ENCODE measurements at places on chromosomes 7 and 10.

DNA sequence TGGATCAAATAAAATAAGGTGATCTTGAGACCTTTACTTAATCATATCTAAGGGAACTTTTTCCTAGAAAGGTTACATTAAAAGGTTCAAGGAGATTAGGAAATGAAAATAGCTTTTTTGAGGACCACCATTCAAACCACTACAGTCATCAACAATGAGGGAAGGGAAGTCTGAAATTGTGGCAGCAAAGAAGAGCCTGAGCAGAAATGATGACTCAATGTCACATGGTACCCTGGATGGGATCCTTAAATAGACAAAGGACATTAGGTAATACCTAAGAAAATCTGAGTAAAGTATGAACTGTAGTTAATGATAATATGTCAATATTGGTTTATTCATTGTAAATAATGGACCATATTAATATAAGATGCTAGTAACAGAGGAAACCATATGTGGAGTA is 236.0 kb downstream of the SEMA3D start:
- peak; percentile 9 for DNase-seq

GRCh38 chr7:132656846-132657776 is 80.8 kb upstream of the PLXNA4 start:
- DNase-seq: peak; percentile 26

GRCh38 chr7:32200646-32201045 is 130.4 kb upstream of the PDE1C start:
- DNase-seq: no peak

DNA sequence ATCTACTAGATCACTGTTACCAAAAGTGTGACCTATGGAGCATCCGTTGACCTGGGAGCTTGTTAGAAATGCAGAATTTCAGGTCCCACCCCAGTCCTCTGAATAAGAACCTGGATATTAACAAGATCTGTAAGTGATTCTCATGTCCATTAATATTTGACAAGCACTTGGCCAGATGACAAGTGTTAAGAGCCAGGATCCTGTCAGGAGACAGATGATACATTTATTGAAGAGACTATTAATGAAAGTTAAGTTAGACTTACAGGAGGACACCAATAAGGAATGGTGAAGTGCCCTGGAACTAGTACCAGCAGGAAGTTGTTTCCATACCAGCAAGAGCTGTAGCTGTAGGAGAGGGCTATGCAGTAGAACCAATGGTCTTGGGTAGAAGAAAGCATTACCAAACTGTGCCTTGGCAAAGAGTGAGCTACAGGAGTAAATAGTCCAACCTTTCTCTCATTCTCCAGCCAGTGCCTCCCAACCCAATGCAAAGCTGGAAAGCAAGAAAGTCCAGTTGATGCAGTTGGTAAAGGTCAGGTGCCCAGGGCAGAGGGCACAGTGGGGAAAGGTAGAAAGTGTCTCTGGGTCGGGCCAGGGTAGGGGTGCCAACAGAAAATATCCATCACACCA is 35.3 kb upstream of the ADD3 start:
- no peak for DNase-seq

- no peak for DNase-seq
Observed at GRCh38 chr10:26311383-26311940, 94.9 kb downstream of the GAD2 start.

DNA sequence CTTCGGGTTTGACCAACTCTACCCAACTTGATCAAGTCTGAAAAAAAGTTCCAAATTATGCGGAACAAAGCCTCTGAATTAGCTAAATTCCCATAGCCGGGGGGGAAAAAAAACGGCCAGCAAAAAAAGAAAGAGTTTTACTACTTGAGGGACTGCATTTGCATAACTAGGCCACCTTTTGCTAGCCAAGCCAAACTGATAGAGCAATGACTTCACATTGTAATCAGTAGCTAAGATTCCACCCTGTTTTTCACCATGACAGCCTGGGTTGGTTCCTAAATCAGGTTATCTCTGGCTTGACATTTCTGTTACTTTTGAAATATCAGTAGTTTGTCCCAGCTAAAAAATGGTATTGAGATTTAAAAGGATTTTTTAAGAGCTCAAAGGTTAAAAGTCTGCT is 31.4 kb upstream of the CREB3L2 start:
- DNase-seq: no peak

DNA sequence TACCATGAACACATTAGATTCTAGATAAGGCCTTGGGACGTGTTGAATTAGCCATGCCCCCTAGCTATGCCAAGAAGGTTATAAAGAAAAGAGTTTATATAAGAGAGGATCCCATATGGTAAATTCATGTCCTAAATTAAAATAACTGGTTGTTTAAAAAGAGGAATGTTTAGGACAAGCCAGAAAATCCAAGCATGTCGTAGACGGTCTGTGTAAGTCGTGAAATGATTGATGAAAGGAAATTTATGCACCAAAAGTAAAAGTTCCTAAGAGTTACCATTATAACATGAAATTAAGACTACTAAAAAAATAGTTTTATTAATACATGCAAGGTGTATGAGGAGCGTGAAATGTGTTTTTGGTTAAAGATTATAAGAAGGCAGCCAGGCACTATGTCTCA is 624.9 kb downstream of the ARL4A start:
- DNase-seq: no peak

DNA sequence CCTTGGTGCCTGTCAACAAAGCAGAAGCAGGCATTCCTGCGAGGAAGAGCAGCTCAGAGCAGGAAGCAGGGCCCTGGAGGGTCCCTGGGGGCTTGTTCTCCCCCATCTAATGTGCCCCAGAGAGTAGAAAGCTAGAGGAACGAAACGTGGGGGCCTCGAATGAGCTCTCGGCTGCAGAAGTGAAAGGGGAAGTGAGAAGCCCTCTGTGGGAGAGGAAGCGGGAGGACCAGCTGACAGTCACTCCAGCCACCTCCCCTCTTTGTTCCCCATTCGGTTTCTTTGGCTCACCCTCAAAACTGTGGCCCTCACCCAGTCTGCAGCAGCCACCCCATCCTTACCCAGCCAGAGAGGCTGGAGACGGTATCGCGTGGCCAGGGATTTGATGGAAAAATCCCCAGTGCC is 25.0 kb downstream of the C10orf105 start:
- DNase-seq: no peak

- no peak for DNase-seq
Observed at GRCh38 chr10:113037218-113037617, 87.2 kb downstream of the TCF7L2 start.

DNA sequence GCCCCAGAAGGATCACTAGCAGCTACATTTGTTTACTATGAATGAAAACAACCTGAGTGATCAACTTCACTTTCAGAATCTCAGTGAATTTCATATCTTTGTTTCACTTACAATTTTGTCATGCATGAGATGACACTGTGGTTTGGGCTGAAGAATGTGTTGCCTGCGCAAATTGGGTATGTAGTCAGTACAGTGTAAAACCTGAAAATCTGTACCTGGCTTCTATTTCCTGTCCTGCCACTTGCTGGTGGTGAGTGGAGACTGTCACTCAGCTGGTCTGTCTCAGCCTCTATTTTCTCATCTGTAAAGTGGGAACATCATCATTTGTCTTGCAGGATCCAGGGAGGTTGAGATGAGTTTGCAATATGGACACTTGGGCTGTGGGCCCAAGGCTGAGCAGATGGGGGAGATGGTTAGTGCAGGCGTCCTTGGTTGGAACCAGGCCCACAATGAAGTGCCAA is 118.0 kb downstream of the WDFY4 start:
- no peak for DNase-seq

DNA sequence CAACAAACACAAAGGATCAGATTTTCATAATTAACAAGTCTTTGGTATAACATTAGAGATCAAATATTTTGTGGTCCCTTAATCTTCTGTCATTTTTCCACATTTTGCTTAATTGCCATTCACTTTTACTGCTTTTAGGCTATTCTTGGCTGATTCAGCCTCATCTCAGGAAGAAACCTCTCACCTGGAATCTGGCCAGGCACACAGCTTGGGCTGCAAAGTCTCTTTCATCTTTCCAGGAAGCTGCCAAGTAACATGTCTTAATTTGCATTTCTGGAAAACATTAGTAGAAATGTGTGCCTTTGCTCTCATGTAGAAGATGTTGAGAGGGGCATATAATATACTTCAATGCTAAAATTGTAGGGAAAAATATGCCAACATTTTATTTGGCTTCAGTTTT is 174.2 kb upstream of the STEAP4 start:
- no peak for DNase-seq

GRCh38 chr7:24409431-24410024 is 125.5 kb downstream of the NPY start:
- DNase-seq: no peak
